ENCODE measurements at places on chromosomes 1 and 21.

DNA sequence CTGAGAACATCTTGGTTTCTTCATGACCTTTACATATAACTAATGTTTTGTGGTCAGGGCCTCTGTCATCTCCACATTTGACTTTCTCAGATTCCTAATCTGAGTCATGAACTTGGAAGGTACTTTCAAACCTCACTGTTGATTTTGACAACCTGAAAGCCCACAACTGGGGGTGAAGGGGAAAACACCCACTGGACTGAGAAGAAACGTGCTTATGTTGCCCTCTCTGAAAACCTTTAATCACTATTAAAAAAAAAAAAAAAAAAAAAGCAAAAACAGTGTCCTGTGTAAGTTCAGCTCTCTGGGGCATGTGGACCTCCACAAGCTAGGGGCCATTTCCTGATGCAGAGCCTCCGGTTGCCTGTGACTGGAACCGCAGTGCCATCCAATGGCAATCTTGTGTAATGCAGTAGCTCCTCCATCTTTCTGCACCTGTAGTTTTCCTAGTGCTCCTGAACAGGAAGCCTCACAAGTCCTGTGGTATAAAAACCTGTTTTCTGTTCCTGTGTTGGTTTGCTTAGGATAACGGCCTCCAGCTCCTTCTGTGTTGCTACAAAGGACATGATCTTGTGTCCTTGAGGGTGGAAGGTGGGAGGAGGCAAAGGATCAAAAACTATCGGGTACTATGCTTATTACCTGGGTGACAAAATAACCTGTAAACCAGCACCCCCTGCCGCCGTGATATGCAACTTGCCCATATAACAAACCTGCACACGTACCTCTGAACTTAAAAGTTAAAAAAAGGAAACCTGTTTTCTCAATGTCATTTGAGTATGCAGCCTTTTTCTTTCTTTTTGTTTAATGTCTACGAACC is 124.5 kb downstream of the ZNF648 start:
- no peak for DNase-seq

DNA sequence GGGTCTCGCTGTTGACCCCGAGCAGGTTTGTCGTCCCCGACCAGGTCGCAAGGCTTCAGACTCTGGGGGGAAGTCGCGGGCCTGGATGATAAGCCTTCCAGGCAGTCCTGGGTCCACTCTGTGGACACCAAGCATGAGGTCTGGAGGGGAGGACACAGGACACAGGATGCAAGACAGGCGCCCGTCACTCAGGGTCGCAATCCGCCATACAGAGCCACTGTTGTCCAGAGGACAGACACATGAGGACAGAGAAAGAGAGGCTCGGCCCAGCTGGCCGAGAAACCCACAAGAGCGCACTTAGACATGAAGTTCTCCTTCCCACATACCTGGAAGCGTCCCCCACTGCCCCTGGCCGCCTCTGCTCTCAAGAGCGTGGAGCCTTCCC is 4.8 kb upstream of the FOXD2 start:
- no peak for DNase-seq

- no peak for DNase-seq
Measured at GRCh38 chr1:87336623-87337067, 8.0 kb downstream of the LMO4 start.

GRCh38 chr21:35658242-35658641 is 402.1 kb downstream of the SETD4 start:
- no peak for DNase-seq

GRCh38 chr1:93490357-93490756 is 42.4 kb downstream of the FNBP1L start:
- DNase-seq = no peak

DNA sequence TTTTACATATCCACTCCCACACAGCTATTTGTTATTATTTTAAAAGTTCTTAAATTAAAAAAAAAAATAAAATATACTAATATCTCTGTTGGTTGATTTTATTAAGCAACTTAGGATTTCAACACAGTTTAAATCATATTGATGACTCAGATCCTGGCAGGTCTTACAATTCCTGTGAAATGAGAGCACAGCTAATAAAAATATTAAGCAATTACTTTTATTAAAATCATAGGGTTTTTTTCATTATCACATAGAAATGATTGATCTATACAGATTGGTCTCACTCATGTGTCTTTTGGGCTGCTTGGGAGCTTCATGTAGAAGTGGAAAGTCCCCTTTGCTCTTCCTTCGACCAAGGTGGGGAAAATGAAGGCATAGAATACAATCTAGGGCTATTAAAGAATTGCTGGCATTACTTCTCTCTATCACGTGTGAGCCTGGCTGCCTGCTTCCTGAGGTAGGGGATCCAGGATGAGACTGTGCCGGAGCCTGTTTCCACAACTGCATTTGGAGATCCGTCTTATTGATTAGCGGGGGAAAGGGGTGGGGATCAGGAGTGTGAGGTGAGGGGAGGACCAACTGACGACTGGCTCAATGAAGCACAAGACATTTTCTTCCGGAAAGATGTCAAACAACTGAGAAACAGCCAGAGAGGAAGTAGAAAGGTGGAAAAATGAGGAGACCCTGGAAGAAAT is 858.0 kb downstream of the USP25 start:
- no peak for DNase-seq

DNA sequence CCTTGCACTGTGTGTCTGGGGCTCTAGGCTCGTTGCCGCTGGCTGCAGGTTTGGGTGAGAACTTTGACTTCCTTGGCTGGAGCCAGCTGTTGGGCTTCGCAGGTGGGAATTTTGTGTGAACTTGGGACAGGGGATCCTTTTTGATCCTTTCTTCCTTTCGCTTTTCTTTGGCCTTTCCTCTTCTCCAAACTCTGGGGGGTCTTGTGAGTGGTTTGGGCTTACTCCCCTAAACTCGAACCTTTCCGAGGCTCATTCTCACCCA is 643 bp downstream of the COQ8A start:
- no peak for DNase-seq

Measured in stimulated activated CD4-positive, alpha-beta T cell treated with anti-CD3 and anti-CD28 coated beads, Interleukin-15, amount 100 ng/mL, for 1 hour (primary cell).